ENCODE measurements at places on chromosomes 5 and 9.

DNA sequence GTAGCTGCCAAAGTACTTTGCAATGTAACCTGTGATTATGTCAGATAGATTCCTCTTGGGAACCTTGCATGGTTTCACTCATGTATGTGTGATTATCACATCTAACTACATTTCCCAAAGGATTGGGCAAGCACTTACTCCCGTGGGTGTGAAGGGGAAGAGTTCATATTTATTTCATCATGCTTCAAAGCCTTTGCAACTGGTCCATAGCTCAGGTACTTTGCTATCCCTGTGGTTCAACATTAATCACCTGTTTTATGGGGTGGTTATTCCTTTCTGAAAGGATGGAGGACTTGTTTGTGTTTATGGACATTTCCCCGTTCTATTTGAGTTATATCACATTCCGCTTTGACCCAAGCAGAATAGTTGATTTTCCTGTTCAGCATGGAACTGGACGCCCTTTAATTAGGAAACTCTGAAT lies 13.6 kb upstream of the ERMP1 start:
- DNase-seq = no peak

GRCh38 chr5:136717917-136718316 lies 352.6 kb upstream of the TRPC7 start:
- DNase-seq = no peak

GRCh38 chr5:178590924-178591423 lies 781 bp upstream of the COL23A1 start:
- DNase-seq = no peak

- no peak for DNase-seq
Measured at GRCh38 chr5:74390822-74391221, 249.7 kb downstream of the ENC1 start.

DNA sequence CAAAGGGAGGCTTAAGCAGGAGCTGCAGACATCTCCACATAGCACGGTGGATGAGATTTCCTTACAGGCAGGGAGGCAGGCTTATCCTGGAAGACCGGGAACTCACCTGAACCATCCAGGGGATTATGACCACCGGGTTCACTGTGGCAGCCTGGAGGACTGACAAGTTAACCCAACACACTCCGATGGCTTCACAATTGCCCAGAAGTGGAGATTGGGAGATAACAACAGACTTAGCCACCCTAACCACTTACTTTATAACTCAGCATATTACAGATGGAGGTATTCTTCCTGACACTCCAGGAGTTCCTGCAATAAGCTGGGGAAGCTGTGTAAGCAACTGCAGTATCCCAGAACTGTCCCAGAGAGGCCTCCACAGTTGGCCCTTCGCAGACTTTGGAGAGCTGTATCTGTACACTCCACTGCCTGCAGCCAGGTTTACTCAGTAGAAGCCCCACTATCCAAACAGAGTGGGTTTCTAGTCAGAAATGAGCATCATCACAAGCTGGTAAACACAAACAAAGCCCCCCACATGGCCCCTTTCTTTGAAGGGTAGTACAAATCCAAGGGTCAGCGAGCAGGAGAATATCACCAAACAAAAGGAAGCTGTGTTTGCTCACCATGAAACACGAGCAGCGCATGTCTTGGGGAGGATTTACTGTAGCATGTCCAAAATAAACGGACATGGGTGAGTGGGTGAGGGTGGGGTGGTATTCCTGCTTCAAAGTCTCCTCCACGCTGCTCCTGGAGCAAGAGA lies 462.2 kb downstream of the RASEF start:
- peak; percentile 16 for DNase-seq

DNA sequence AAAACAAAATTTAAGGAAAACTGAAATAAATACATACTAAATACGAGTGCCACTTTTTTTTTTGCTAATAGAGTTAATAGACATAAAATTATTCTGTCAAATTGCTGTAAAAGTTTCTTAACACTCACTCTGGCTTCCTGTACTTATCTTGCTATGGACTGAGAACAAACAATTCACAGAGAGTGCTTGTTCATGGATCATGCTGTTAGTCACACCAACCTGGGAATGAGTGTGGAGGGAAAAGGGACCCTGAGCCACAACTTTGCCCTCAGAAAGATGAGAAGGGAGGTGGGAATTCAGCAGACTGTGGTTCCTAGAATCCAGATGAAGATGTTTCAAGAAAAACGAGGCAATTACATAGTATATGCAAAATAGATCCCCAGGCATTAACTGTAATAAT lies 246.9 kb downstream of the FBXL7 start:
- DNase-seq = no peak

DNA sequence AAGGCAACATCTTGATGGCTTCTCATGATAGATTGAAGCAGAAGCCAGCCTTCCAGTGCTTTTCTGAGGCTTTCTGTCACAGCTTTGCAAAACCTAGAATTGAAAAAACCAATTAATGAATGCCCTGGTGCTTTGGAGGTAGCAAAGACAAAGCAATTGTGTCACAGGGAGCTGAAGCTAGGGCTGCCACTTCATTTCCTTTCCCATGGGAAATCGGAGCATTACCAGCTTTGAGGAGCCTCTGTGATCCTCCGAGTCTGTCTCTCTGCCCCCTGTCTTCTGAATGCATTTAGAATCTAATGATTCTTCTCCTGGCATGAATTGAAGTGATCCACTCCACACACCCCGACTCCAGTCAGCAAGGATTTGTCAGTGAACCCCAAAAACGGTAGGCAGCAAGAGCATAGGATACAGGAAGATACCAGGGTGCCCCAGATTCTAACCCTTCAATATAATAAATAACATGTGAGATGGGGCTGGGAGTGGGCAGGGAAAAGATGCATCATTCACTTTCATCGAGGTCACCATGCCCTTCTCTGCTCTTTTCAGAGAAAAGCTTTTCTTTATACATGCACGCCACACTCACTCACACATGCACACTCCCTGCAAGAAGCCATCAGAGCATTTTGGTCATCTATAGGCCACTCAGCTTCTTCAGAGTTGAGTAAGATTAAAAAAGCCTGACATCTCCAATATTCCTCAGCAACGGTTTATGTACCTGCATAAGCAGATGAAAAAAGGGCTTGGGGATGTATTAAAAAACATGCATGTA lies 247.7 kb upstream of the ZNF462 start:
- no peak for DNase-seq

- no peak for DNase-seq
Measured at GRCh38 chr9:27766073-27766835, 193.0 kb upstream of the C9orf72 start.

- no peak for DNase-seq
Measured at GRCh38 chr5:134592141-134592746, 40.4 kb downstream of the SAR1B start.

DNA sequence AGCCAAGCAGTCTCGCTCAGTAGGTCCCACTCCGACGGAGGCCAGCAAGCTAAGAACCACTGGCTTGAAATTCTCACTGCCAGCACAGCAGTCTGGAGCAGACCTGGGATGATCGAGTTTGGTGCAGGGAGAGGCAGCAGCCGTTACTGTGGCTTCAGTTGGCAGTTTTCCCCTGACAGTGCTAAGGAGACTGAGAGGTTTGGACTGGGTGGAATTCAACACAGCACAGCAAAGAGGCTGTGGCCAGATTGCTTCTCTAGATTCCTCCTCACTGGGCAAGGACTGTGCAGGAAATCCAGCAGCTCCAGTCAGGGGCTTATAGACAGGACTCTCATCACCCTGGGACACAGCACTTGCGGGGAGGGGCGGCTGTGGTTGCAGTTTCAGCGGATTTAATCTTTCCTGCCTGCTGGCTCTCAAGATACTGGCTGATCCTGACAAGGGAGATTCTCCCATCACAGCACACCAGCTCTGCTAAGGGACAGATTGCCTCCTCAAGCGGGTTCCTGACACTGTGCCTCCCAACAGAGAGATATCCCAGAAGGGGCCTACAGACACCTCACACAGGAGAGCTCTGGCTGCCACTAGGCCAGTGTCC lies 122.1 kb downstream of the YIPF5 start:
- no peak for DNase-seq

GRCh38 chr9:13939134-13939533 lies 374.8 kb downstream of the NFIB start:
- peak; percentile 71 for DNase-seq

DNA sequence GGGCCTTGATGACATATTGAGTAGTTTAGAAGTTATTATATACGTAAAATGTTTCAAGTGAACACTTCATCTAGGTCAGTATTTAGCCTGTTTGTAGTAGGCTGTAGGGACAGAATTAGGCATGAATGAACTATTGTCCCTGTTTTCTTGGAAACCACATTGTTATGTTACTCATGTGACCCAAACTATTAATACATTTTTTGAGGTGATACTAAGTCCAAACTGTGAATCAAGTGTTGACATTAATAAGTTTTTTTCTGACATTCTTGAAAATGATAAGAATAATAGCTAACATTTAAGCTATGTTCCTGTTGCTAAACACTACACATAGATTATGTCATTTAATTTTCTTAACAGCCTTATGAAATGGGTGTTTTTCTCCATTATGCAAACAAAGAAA lies 1642.7 kb upstream of the WWC1 start:
- peak; percentile 50 for DNase-seq

- DNase-seq = no peak
Measured at GRCh38 chr5:128357226-128357625, 180.8 kb downstream of the FBN2 start.

GRCh38 chr9:127654619-127655018 lies 42.5 kb downstream of the STXBP1 start:
- DNase-seq = no peak

DNA sequence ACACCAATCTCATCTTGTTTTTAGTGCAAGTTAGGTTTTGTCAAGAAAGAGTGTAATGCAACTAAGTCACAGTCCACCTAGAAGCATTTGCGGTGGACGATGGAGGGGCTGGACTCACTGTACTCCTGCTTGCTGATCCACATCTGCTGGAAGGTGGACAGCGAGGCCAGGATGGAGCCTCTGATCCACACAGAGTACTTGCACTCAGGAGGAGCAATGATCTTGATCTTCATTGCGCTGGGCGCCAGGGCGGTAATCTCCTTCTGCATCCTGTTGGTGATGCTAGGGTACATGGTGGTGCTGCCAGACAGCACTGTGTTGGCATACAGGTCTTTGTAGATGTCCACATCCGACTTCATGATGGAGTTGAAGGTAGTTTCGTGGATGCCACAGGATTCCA lies 20.2 kb upstream of the SPZ1 start:
- no peak for DNase-seq

DNA sequence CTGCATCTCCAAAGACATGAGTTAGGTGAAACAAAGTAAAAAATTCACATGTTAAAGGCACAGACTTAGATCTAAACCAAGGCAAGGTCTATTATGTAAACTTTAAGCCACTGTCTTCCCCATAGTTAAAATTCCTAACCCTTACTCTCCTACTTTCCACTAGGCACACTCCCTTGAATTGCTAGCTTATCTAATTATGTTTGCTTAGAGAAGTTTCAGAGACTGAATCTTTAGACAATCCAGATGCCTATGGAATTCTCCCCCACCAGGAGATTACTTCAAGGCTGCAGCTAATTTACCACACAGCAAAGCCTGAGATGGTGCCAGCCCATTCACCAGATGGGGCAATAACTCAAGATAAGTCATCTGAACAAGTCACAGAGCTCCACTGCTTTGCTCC lies 803.1 kb upstream of the COX7C start:
- DNase-seq = peak; percentile 4

- DNase-seq = no peak
Measured at GRCh38 chr9:8133606-8134005, 334.0 kb upstream of the DMAC1 start.

- DNase-seq = no peak
Measured at GRCh38 chr5:107739661-107740060, 68.9 kb upstream of the EFNA5 start.

GRCh38 chr5:143733665-143734455 lies 78.1 kb upstream of the HMHB1 start:
- DNase-seq = no peak

GRCh38 chr9:89185980-89186379 lies 7.4 kb upstream of the SHC3 start:
- DNase-seq = no peak

DNA sequence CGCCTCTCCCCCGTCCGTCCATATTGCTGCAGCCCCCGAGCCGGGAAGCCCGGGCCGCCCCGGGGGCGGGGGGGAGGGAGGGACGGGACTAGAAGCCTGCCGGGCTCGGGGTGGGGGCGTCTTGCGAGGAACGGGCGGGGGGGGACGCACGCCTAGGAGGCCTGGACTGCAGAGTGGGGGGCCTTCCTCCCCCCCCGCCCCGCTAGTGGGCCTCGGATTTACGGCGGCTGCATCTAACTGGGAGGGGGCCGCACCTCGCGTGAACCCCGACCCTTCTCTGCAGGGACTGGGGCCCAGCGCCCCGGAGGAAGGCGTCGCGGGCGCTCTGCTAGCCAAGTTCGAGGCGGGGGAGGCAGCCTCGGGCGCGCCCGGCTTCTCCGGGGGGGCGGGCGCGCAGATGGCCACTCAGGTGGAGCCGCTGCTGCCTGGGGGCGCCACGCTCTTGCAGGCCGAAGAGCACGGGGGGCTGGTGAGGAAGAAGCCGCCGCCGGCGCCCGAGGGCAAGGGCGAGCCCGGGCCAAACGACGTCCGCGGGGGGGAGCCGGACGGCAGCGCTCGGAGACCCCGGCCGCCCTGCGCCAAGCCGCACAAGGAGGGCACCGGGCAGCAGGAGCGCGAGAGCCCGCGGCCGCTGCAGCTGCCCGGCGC lies at the start of gene LARP1:
Gene LARP1, plus strand, starts transcription at position 17 of the 648 bp plus-strand sequence. Its CDS starts 381 bp downstream, at position 398.
- no peak for DNase-seq

DNA sequence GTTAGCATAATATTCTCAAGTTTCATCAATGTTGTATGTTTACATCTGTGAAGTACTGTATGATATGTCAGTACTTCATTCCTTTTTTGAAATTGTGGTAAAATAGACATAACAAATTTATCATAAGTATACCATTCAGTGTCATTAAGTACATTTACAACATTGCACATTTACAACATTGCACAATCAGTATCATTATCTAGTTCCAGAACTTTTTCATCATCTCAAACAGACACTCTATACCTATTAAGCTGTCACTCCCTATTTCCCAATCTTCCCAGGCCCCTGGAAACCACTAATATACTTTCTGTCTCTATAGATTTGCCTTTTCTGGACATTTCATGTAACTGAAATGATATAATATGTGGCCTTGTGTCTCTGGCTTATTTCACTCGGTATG lies 75.1 kb upstream of the ATG10 start:
- no peak for DNase-seq

DNA sequence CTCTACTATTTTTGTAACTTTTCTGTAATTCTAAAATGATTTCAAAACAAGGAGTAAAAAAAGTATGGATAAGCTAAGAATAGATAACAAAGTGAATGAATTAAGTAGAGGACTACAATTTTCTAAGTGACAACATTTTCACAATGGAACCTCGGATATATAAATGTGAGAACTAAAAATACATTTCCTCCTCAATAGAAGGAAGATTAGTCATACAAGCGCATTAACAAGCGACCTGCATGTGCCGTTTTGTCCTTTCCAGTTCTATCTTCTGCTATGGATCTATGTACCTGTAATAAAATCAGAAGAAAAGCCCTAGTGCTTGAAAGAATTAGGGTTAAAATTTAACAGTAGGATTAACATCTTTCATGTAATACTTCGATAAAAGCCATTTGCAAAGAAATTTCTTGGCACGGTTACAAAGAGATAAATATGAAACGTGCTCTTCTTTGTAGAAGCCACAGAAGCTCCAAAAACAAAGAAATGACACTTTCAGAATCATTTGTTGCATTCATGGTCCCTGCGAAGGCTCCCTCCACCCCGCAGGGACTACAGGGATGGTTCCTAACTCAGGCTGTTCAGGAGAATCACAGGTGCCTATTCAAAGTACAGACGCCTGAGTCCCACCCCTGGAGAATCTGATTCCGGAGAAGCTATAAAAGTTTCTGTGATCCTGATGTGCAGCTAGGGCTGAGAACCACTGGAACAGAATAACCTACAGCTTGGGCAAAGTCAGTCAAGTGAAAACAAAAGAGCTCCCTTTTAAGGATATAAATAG lies 216.6 kb upstream of the EFNA5 start:
- no peak for DNase-seq
